ENCODE measurements at places on chromosomes 7 and 10.

DNA sequence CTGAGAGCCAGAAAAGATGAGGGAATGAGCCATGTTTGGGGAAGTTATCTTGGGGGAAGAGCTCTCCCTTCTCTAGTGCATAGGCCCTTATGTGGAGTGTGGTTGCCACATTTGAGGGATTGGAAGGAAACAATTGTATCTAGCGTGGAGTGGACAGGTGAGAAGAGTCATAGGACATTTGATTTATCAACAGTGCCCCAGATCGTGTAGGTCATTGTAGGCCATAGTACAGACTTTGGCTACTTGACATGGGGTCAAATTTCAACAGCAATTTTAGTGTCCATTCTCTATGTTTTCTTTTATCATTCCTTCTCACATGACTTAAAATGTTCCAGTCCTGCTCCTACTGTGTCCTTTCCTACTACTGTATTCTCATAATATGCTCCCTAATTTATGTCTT is 1182.8 kb downstream of the SORCS1 start:
- DNase-seq, result no peak

- DNase-seq, result no peak
These were observed 964.9 kb downstream of the REEP3 start for GRCh38 chr10:64486149-64486548.

- no peak for DNase-seq
These were observed 11.3 kb downstream of the COL26A1 start for GRCh38 chr7:101373812-101374614.

GRCh38 chr10:91694170-91694794 is 61.4 kb upstream of the PPP1R3C start:
- DNase-seq, result no peak

DNA sequence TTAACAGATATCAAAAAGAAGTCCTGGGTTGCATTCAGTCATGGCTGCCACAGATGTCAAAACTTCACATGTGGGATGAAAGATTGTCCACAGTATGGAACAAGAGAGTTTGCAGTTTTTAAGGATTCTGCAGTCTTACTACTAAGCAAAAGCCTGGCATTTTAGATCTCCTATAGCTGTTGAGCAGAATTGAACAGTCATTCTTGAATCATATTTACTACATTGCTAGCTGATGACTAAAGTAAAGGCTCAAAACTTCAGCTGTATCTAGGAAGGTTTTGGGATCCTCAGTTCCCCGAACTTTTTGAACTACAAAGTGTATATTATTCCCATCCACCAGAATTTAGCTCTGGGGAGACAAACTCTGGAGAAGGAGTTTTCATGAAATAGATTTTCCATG is 31.0 kb downstream of the BET1 start:
- DNase-seq, result no peak
